ENCODE measurements at places on chromosomes 1 and 21. TPM values are rescaled to one million over a fixed set of nuclear protein-coding genes. Genes with fewer than 3 reads are reported as not detected.

The KIF26B gene
- total RNA-seq: 0.02 TPM

The OR2L13 gene
- total RNA-seq: not detected

- peak; percentile 96 for DNase-seq
These were observed 106.5 kb downstream of the HLCS start for GRCh38 chr21:36859744-36860501.

DNA sequence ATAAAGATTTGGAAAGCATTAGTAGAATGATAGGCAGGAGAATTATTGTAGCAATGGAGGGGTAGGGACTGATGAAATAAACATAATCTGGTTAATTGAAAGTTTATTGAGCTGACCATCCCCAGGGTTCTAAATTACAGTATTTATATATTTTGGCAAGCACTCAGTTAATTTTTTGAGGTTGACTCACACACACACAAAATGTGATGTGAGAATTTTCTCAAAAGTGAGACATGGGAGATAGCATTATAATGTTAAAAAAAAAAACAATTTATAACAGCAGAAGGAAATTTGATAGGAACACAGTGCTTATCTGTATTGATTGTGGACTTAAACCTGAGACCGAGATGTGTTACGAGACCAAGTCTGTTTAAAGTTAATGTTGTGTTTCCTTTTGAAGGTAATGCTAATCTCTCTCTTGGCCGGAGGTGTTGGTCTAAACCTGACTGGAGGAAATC is 24.6 kb downstream of the TRIM45 start:
- no peak for DNase-seq

DNA sequence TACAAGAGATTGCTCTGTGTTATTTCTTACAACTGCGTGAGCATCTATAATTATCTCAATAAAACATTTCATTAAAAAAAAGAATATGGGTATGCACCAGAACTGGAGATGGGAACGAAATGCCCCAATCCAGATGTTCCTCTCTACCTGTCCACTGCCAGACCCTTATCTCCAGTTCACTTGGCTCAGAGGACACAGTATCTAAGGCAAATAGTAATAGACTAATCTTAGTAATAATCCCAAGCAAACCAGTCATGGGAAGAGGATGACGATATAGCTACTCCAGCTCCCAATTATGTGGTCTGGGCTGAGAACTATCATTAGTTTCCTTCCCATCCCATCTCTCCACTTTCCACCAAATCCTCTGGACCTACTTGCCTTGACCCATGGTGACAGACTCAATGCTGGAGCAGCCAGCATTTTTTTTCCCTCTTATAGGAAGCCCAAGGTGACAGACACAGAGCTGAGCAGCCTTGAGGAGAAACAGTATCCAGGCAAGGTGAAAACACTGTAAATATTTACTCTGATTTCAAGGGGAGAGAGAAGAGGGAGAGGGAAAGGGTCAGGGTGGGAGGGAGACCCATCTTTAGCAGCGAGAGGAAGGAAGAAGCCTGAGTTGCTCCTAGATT is 28.7 kb downstream of the DDX20 start:
- DNase-seq: no peak

The ERI3 gene
- 93.4 TPM for total RNA-seq

The ADPRS gene
- 33.4 TPM for total RNA-seq

The TRIM45 gene
- 3.6 TPM for total RNA-seq

The C1orf94 gene
- total RNA-seq: not detected

DNA sequence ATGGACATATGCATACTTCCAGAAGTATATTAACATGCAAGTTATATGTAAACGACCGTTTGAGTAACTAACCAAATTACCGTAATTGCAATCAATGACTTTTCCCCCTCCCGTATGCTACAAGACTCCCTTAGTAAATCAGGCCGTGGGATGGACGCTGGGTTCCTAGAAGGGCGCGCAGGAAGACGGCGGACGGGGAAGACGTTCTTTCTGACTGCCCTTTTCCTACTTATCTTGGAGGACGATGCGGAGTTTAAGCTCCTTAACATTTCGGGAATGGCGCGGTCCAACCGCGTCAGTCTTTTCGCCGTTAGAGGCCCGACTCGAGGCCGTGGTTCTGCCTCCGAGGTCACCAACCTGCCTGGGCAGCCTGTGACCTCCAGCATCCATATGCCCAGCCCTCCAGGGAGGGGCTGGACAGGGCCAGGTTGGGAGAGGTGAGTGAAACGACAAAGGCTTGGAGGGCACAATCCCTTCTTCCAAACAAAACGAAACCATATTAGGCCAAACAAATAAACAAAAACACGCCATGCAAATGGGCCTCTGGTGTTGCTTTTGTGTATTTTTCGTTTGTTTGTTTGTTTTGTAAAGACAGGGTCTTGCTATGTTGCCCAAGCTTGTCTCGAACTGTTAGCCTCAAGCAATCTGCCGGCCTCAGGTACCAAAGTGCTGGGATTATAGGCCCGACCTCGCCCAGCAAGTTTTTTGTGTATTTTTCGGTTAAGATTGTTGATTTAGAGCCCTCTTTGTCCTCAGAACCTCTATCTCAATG is 873 bp upstream of the PI4KB start:
- DNase-seq: peak; percentile 38

- DNase-seq: peak; percentile 92
These were observed 37.1 kb upstream of the EPB41 start for GRCh38 chr1:28877132-28877781.

DNA sequence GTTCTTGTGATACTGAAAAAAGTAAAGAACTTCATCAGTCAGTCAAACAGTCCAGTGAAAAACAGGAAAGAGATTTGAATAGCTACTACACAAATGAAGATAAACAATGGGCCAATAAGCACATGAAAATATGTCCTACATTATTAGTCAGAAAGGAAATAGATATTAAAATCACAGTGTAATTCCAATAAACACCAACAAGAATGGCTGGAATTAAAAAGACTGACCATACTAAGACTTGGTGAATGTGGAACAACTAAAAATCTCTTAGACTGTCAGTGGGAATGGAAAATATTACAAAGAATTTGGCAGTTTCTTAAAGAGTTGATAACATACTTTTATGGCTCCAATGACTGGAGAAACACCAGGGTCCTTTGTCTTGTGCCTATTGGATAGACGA is 241.8 kb upstream of the USP24 start:
- DNase-seq: no peak

GRCh38 chr1:24481843-24482610 is 20.6 kb upstream of the RCAN3 start:
- no peak for DNase-seq

The LCE2B gene
- not detected for total RNA-seq

GRCh38 chr1:7046314-7046713 is 261.1 kb downstream of the CAMTA1 start:
- no peak for DNase-seq

The ZMYND12 gene
- total RNA-seq: not detected

DNA sequence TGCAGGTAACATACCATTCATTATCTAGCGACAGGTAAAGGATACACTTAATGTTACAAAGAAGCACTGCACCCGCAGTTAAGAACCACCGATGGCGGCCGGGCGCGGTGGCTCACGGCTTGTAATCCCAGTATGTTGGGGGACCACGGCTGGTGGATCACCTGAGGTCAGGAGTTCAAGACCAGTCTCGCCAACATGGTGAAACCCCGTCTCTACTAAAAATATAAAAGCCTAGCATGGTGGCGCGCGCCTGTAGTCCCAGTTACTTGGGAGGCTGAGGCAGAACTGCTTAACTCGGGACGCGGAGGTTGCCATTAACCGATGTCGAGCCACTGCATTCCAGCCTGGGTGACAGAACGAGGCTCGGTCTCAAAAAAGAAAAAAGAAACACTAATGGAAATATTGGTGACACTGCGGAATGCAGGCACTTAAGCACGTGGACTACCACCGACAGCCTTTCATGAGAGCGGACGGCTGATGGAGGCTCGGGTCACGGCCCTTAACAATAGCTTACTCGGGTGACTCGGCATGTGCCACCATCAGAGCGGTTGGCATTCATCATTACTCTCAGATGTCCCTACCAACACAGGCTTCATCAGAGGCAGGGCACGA is 542 bp downstream of the GAS5 start:
- no peak for DNase-seq

The OR6N1 gene
- total RNA-seq: not detected

- DNase-seq: no peak
These were observed 12.9 kb downstream of the MORN1 start for GRCh38 chr1:2378441-2378851.

The LYPD8 gene
- 1.0 TPM for total RNA-seq

GRCh38 chr1:22704440-22705067 is 6.1 kb upstream of the EPHB2 start:
- DNase-seq: peak; percentile 88

The GUCA2B gene
- total RNA-seq: not detected

DNA sequence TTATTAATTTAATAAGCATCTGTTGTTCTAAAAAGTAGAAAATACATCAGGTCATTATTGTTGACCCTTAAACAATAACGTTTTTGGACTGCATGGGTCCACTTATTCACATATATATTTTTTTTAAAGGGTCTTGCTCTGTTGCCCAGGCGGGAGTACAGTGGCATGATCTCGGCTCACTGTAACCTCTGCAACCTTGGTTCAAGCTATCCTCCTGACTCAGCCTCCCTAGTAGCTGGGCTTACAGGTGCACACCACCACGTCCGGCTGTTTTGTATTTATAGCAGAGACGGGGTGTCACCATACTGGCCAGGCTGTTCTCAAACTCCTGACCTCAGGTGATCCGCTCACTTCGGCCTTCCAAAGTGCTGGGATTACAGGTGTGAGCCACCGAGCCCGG is 53.0 kb downstream of the DAP3 start:
- DNase-seq: no peak

- no peak for DNase-seq
These were observed 247.0 kb downstream of the KCNJ6 start for GRCh38 chr21:37669249-37669648.

GRCh38 chr1:193325771-193326170 is 139.4 kb upstream of the B3GALT2 start:
- DNase-seq: no peak

DNA sequence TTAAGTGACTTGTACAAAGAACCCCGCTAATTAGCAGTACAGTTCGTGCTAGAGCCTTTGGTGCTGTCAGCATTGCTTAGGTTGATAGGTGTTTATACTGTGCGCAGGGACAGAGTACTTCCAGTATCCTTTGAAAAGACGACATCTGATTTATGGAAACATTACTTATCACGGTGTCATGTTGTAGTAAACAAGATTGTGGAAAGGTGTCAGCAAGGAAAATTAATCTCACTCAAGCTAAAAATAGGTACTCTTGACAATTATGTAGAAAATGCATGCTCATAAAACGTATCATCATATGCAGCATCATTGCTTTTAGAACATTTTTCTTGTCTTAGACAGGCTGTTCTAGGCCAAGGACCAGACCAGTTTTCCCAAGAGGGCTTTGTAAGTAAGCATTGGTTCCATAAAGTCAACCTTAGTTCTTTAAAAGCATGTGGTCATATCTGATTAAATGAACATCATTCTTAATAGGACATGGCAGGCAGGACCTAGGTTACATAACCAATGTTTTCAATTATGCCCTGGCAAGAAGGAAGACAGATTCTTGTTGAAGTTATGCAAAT is 33.0 kb downstream of the SH3BGR start:
- DNase-seq: no peak

DNA sequence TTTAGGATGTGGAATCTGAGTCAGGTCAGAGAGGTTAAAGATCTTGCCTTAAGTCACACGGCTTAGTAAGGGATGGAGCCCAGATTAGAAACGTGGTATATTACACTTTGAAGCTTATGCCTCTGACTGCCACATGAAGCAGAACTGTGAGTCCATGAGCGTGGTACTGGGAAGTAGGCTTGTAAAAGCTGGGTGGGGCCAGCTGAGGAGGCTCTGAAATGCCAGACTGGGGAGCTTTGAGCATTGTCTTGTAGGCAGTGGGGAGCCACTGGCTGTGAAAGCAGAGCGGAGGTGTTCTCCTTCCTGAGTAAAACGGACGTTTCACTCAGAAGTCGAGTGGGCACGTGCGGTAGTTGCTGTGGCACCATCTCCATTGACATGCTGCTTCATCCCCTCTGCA is 72.6 kb upstream of the USP24 start:
- DNase-seq: no peak

DNA sequence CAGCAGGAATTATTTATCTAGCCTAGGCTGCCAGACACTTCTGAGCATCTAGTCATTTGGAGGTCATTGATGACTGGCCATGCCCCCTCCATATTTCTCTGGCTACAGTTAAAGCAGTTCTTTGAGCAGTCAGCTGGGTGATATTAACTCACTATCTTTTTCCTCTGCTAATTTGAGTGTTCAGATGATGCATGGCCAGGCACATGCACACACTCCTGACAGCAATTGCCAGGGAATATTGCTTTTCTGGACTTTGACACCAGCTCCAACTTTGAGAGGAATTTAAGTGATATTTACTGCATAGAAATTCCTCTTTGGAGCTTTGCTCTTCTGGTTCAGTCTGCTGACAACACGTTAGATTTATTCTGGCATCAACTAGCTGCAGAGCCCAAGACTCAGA is 52.6 kb downstream of the CD247 start:
- DNase-seq: no peak

The PKP1 gene
- total RNA-seq: not detected

- no peak for DNase-seq
These were observed 275.5 kb downstream of the RGS7 start for GRCh38 chr1:241081473-241081872.

GRCh38 chr1:21887796-21888195 is 49.3 kb downstream of the HSPG2 start:
- no peak for DNase-seq

- DNase-seq: no peak
These were observed 126.7 kb upstream of the CACHD1 start for GRCh38 chr1:64343105-64343822.

GRCh38 chr1:189821833-189822232 is 655.8 kb downstream of the BRINP3 start:
- no peak for DNase-seq

GRCh38 chr1:181310560-181310959 is 172.8 kb upstream of the CACNA1E start:
- no peak for DNase-seq

DNA sequence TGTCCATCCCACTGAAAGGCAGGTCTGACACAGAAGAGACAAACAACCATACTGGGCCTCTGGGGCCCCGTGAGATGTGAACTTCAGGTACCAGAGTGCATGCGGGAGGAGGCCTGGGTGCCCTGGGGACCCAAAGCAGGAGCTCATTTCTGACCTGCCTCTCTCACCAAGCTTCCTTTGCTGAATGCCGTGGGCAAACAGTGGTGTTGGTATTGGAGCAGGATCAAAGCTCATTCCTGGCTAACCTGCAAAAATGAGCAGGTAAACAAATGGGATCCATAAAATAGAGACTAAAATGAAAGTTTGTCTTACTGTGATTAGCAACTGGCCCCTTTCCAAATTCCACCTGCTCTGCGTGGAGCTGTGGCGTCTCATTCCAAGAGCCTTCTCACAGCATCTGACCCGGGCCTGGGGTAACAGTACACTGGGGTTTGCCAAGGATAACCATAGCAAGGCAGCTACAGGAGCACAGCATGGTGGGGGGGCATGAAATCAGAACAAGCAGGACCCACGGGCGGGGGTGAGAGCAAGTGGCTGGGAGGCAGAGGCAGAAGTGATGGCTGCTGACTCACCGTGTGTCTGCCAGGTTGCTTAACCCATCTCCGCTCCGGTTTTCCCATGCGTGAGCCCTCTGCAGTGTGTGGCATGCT is 103.6 kb downstream of the KIF26B start:
- no peak for DNase-seq

The MFN2 gene
- 147 TPM for total RNA-seq

GRCh38 chr21:16900685-16901084 is 612.2 kb upstream of the CXADR start:
- no peak for DNase-seq

- DNase-seq: no peak
These were observed 36.2 kb downstream of the CAMK2N1 start for GRCh38 chr1:20449735-20450311.
